ENCODE measurements at places on chromosomes 3 and 15. TPM values are rescaled to one million over a fixed set of nuclear protein-coding genes. Genes with fewer than 3 reads are reported as not detected.

Gene COMMD4
- 132 TPM for total RNA-seq

Gene SPSB4
- total RNA-seq, result not detected

Gene ALPK3
- 4.6 TPM for total RNA-seq

Gene DOCK3
- 15.2 TPM for total RNA-seq

Gene SNX22
- total RNA-seq, result 0.33 TPM

Gene ANKRD34C
- total RNA-seq, result not detected

Gene GABRG3
- total RNA-seq, result not detected

Gene CCDC80
- total RNA-seq, result 162 TPM

Gene KLF13
- total RNA-seq, result 2.5 TPM

Gene RCCD1
- 51.4 TPM for total RNA-seq

Gene KIF7
- total RNA-seq, result 13.3 TPM

Gene WDR76
- 15.7 TPM for total RNA-seq

Gene C3orf85
- not detected for total RNA-seq

Gene DBR1
- total RNA-seq, result 18.4 TPM

Gene PLAAT1
- not detected for total RNA-seq

Gene SLC25A20
- total RNA-seq, result 4.9 TPM

Gene P2RY1
- total RNA-seq, result 0.88 TPM

Gene HYKK
- total RNA-seq, result 5.6 TPM

Gene BUB1B
- total RNA-seq, result 75.3 TPM

Gene ASB14
- total RNA-seq, result not detected

Gene ITIH1
- total RNA-seq, result not detected

Gene C3orf18
- 7.4 TPM for total RNA-seq

Gene ST8SIA2
- total RNA-seq, result not detected

Gene MRPL3
- 110 TPM for total RNA-seq

Gene GOLGA8S
- 0.09 TPM for total RNA-seq

Gene POC1A
- 28.8 TPM for total RNA-seq

Gene CTXN2
- not detected for total RNA-seq

Gene CEP97
- total RNA-seq, result 20.6 TPM

Gene INKA1
- 0.40 TPM for total RNA-seq

Gene CCDC13
- total RNA-seq, result not detected

Gene MYH15
- total RNA-seq, result 0.95 TPM

Gene TRIM71
- total RNA-seq, result not detected

Gene TMED3
- 58.6 TPM for total RNA-seq

Gene TMF1
- total RNA-seq, result 34.5 TPM

Gene STRIT1
- not detected for total RNA-seq

Gene SHC4
- 0.44 TPM for total RNA-seq

Gene MIX23
- 44.8 TPM for total RNA-seq

Gene SEC61A1
- 110 TPM for total RNA-seq

Gene COL6A5
- not detected for total RNA-seq

Gene IL17RD
- total RNA-seq, result 7.9 TPM

Gene CMTM7
- 37.1 TPM for total RNA-seq

Gene LMOD3
- total RNA-seq, result not detected

Gene CASR
- total RNA-seq, result not detected

Gene NEK10
- 4.3 TPM for total RNA-seq

Gene ARIH1
- total RNA-seq, result 144 TPM

Gene CILP
- total RNA-seq, result 0.07 TPM

Gene COL8A1
- total RNA-seq, result 6.6 TPM

Gene KCNH8
- total RNA-seq, result 0.58 TPM

Gene ISLR2
- 0.15 TPM for total RNA-seq

Gene SKOR1
- total RNA-seq, result 0.13 TPM

Gene SYNPR
- total RNA-seq, result not detected
